ENCODE measurements at places on chromosomes 13 and 19. TPM values are rescaled to one million over a fixed set of nuclear protein-coding genes. Genes with fewer than 3 reads are reported as not detected.

DNA sequence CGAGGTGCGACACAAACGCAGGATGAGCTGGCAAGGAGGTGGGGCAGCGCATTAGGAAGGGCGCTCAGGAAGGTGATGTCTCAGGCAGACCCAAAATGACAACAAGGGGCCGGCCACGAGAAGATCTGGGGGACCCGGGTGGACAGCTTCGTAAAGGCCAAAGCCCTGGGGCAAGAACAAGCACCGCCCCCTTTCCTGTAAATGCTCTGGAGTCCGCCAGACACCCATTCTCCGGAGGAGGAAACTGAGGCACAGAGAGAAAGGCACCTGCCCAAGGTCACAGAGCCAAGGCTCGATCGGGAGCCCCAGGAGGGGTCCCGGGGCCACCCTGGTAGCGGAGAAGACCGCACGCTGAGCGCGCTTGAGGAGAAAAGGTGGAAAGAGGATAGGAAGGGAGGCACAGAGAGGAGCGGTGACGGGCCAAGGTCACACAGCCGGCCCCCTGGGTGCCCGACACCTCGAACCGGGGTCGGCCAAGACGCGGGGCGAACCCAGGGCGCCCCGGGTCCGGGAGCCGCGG lies 571 bp downstream of the SAFB2 start:
- no peaks in the 10 kb centered on the region for H3K27me3 ChIP-seq
- peak overlapping the region; percentile 100 for H3K4me3 ChIP-seq
- peak overlapping the region; percentile 99 for H3K27ac ChIP-seq
- peak; percentile 37 for DNase-seq
- H3K36me3 ChIP-seq, result peaks cover 75% of the 10 kb centered on the region
- peaks cover 71% of the 10 kb centered on the region for H3K4me1 ChIP-seq

DNA sequence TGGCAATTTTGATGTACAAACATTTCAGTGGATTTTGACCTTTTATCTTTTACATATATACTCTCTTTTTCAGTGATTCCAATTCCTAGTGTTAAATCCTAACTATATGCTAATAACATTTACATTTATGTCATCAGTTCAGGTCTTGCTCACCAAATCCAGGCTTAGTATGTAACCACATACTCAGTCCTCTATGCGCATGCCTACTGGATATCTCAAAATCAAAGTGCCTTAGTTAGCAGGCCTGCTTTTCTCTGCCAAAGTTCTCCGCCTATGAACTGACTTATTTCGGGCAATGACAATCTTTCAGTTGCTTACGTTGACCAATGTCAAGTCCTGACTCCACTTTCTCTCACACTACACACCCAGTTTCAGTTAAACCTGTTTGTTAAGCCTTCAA lies 478.5 kb upstream of the SLITRK1 start:
- no peaks in the 10 kb centered on the region for H3K36me3 ChIP-seq
- no peak overlapping the region for H3K27ac ChIP-seq
- H3K4me1 ChIP-seq, result no peaks in the 10 kb centered on the region
- H3K4me3 ChIP-seq, result no peak overlapping the region
- no peaks in the 10 kb centered on the region for H3K27me3 ChIP-seq
- no peak for DNase-seq

DNA sequence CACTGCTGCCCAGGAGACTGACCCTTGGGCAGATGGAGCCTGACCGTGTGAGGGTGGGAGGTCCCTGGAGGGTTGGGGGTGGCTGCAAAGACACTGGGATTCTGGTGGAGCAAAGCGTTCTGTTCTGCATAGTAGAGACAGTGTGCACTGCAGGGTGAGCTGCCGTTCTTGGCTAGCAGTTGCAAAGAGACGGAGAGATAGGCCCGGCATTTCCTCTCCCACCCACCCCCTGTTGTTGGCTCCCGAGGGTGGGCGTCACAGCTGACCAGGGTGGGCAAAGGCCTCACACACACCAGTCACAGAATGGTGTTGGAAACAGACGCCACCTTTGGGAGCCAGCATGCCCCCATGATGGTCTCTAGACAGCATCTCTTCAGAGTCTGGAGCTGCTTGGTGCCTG lies 11.4 kb downstream of the TMEM255B start:
- peaks cover 5% of the 10 kb centered on the region for H3K4me1 ChIP-seq
- no peak overlapping the region for H3K4me3 ChIP-seq
- H3K36me3 ChIP-seq, result no peaks in the 10 kb centered on the region
- no peaks in the 10 kb centered on the region for H3K27me3 ChIP-seq

DNA sequence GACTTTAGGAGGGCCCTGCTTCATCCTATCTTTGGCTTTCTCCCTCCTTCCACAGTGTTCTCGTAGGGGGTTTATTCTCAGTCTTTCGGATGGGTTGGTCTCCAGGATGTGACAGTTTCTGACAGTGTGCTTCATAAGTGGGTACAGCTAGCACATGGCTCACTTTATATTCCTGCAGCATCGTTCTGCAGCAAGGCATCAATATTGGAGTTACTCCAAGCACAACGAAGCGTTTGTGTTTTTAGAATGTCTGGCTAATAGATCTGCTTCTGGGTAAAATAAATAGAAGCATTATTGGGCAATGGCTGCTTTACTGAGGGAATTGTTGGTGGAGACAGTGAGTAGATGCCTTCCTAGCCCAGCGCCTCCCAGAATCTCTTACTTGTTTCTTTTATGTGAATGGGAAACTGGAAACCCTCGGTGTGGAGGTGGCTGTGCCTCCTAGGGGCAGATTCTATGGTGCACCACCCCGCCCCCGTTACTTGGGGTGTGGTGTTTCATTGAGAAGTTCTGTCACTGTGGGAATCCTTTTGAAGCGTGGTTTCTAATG lies 2.0 kb downstream of the FARP1 start:
- no peak overlapping the region for H3K4me3 ChIP-seq
- no peaks in the 10 kb centered on the region for H3K36me3 ChIP-seq
- H3K4me1 ChIP-seq, result peaks cover 12% of the 10 kb centered on the region
- H3K27me3 ChIP-seq, result peaks cover 54% of the 10 kb centered on the region
- H3K27ac ChIP-seq, result no peak overlapping the region

GRCh38 chr19:41525989-41526388 lies 50.0 kb upstream of the CEACAM21 start:
- peaks cover 47% of the 10 kb centered on the region for H3K27me3 ChIP-seq
- no peak overlapping the region for H3K27ac ChIP-seq
- H3K4me3 ChIP-seq, result no peak overlapping the region
- peaks cover 21% of the 10 kb centered on the region for H3K36me3 ChIP-seq
- DNase-seq, result no peak
- H3K4me1 ChIP-seq, result peaks cover 47% of the 10 kb centered on the region

DNA sequence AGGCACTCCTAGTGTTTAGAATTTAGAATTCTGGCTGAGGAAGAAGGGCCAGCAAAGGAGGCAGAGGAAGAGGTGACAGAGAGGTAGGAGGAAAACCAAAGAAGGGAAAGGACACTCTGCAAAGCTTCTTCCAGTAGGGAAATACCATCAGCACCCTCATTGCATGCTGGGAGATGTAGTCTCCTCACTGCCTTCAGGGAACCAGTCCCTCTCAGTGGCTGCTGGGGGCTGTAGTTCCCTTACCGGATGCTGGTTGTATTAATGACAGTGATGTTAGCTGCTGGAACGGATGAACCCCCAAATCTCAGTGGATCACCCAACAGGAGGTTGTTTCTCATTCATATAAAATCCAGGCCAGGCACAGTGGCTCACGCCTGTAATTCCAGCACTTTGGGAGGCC lies 10.1 kb downstream of the GRIN2D start:
- peaks cover 12% of the 10 kb centered on the region for H3K27me3 ChIP-seq
- peak overlapping the region; percentile 78 for H3K27ac ChIP-seq
- H3K4me3 ChIP-seq, result no peak overlapping the region
- H3K4me1 ChIP-seq, result peaks cover 34% of the 10 kb centered on the region

The ZNF304 gene
- total RNA-seq, result 9.1 TPM

The ATXN8OS gene
- not detected for total RNA-seq

The CCDC169 gene
- total RNA-seq, result not detected
